ENCODE measurements at places on chromosomes 13 and 19. TPM values are rescaled to one million over a fixed set of nuclear protein-coding genes. Genes with fewer than 3 reads are reported as not detected.

- no peak overlapping the region for H3K4me3 ChIP-seq
- peaks cover 3% of the 10 kb centered on the region for H3K36me3 ChIP-seq
- H3K27me3 ChIP-seq: peaks cover 54% of the 10 kb centered on the region
- peaks cover 12% of the 10 kb centered on the region for H3K4me1 ChIP-seq
- DNase-seq: no peak
- no peak overlapping the region for H3K27ac ChIP-seq
Observed at GRCh38 chr13:20197361-20197834, 4.7 kb upstream of the GJB2 start.

DNA sequence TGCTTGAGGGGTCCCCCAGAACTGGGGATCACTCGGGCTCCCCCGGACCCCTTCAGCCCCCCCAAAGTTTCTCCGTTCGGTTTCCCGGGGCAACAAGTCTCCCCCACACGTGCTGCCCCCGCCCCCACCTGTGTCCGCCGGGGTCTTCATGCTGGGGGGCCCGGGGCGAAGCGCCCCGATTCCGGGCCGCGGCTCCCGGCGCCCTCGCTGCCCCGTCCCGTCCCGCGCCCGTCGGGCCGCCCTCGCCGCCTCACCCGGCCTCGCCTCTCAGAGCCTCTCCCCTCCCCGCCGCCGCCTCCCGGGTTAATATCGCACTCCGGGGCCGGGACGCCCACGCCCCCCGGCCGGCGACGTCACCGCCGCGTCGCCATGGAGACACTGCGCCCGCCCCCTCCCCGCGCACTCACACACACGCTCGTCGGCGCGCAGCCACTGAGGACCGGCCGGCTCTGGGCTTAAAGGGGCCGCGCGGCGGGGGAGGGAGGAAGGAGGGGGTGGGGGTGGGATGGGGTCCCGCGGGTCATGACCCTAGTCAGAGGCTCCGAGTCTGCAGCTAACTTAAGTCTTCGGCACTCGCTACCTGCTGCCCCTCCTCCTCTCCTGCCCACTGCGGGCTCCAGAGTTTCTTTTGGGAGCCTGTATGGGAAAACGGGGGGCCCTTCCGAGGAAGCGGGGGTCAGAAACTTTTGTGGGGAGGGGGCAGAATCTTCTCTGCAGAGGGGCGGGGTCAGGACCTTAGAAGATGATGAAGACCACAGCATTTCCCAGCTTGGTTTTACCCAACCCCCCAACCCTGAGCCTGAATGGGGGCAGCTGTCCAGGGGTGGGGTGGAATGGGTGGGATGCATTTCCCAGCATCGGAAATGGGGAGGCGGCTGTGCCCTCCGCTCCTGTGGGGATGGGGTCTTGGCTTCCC, at the start of gene ERF:
ERF (minus strand) TSS at position 279 of the 916 bp plus-strand sequence; CDS start at position 150, 129 bp downstream.
- peak within 1 kb of the TSS; percentile 69 for H3K27ac ChIP-seq
- DNase-seq: peak; percentile 88
- H3K4me3 ChIP-seq: peak within 1 kb of the TSS; percentile 82
- peaks cover 20% of the 10 kb centered on the region for H3K27me3 ChIP-seq
- peaks cover 29% of the 10 kb centered on the region for H3K4me1 ChIP-seq

- no peaks in the 10 kb centered on the region for H3K27me3 ChIP-seq
- H3K4me1 ChIP-seq: peaks cover 41% of the 10 kb centered on the region
- H3K27ac ChIP-seq: 0 out of 2 replicates have a peak overlapping the region, but pooled peaks have one; percentile 32
Observed at GRCh38 chr19:33926306-33926705, 129.6 kb downstream of the KCTD15 start.

Gene SIGLEC8
- not detected for total RNA-seq

Gene CCDC70
- not detected for total RNA-seq

Gene ADGRE3
- total RNA-seq: not detected

Gene ZNF506
- total RNA-seq: 20.8 TPM

GRCh38 chr19:4908781-4909155, 533 bp upstream of the UHRF1 start:
- H3K36me3 ChIP-seq: peaks cover 3% of the 10 kb centered on the region
- peak overlapping the region; percentile 43 for H3K4me3 ChIP-seq
- DNase-seq: no peak
- H3K4me1 ChIP-seq: peaks cover 22% of the 10 kb centered on the region
- H3K27me3 ChIP-seq: peaks cover 28% of the 10 kb centered on the region

Gene PEAK3
- total RNA-seq: not detected

DNA sequence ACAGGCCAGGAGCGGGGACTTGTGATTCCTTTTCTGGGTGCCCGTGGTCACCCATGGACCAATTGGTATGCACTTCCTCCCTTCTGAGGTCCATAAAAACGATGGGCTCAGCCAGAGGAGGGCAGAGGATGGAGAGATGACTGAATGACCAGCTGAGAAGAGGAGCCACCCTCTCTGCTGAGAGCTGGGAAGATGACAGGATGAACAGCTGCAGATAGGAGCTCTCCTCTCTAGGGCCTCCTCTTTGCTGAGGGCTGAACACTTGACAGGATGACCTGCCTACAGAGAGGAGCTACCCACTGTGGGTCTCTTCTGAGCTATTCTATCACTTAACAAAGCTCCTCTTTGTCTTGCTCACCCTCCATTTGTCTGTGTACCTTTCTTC, 4.1 kb downstream of the IGFL4 start:
- no peak overlapping the region for H3K27ac ChIP-seq
- no peak for DNase-seq
- H3K36me3 ChIP-seq: peaks cover 3% of the 10 kb centered on the region
- H3K4me3 ChIP-seq: no peak overlapping the region
- peaks cover 32% of the 10 kb centered on the region for H3K27me3 ChIP-seq
- peaks cover 7% of the 10 kb centered on the region for H3K4me1 ChIP-seq

DNA sequence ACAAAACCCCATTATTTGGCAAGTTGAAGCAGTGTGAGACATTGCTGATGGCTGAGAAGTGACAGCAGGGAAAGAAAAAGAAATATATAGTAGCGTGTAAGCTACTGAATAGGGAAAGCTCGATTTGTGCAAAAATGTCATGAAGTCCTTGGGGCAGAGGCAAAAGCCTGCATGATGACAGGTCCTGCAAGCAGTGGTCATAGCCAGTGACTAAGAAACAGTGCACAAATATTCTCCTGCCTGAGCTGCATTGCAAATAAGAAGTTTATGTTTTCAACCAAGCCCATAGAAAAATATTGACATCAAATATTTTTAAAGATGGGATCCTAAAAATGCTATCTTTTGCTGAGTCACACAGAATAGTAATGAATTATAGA, 270.0 kb downstream of the SLITRK6 start:
- H3K27ac ChIP-seq: no peak overlapping the region
- no peak for DNase-seq
- no peaks in the 10 kb centered on the region for H3K27me3 ChIP-seq
- H3K36me3 ChIP-seq: no peaks in the 10 kb centered on the region

Gene APOC1
- total RNA-seq: 76.2 TPM

All from WTC11 (cell line).